Activated T-cell treated with anti-CD3 and anti-CD28 coated beads, Interleukin-2, amount 50 U/mL, for 72 hours (primary cell): ENCODE measurements at places on chromosomes 6 and 20. TPM values are rescaled to one million over a fixed set of nuclear protein-coding genes. Genes with fewer than 3 reads are reported as not detected.
A peak's percentile ranks its signal among the peaks of the same experiment; 100 is the strongest.

Gene SLC17A4
- total RNA-seq, result not detected

Gene C4B
- total RNA-seq, result 6.4 TPM

- DNase-seq, result no peak
- H3K27ac ChIP-seq, result no peak overlapping the region
- no peaks in the 10 kb centered on the region for H3K4me1 ChIP-seq
- no peaks in the 10 kb centered on the region for H3K27me3 ChIP-seq
- no peak overlapping the region for H3K4me3 ChIP-seq
Observed at GRCh38 chr6:84860509-84860908, 96.1 kb upstream of the TBX18 start.

DNA sequence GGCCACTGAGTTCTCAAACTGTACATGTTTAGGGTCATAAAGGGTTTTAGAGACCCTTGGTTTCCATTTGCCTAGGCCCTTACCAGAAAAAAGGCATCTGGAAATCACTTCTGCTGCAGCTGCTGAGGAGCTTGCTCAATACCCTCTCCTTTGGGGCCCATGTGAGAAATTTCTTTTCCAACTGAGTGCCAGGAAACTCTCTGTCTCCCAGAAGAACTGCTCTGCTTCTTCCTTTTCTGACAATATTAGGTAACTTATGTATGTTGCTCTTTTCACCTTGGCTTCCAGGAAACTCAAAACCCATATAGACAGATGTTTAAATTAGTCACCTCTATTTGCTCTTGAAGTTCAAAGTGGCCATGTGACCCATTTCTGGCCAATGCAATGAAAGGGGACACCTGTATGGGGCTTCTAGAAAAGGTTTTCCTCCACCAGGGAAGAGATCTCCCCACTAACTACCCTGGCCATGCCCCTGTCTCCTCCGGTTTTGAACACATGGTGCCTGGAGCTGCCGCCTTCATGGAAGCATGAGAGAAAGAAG lies 121.6 kb downstream of the PREX1 start:
- H3K36me3 ChIP-seq, result peaks cover 10% of the 10 kb centered on the region
- peaks cover 25% of the 10 kb centered on the region for H3K4me1 ChIP-seq
- no peaks in the 10 kb centered on the region for H3K27me3 ChIP-seq
- no peak for DNase-seq

Gene MOG
- not detected for total RNA-seq

Gene ANKRD66
- total RNA-seq, result not detected

- peaks cover 11% of the 10 kb centered on the region for H3K27me3 ChIP-seq
- H3K27ac ChIP-seq, result no peak overlapping the region
- H3K36me3 ChIP-seq, result no peaks in the 10 kb centered on the region
- DNase-seq, result no peak
- no peaks in the 10 kb centered on the region for H3K4me1 ChIP-seq
- H3K4me3 ChIP-seq, result no peak overlapping the region
Observed at GRCh38 chr20:20206788-20207187, 154.5 kb downstream of the CFAP61 start.

Gene ZBTB46
- total RNA-seq, result 2.7 TPM

DNA sequence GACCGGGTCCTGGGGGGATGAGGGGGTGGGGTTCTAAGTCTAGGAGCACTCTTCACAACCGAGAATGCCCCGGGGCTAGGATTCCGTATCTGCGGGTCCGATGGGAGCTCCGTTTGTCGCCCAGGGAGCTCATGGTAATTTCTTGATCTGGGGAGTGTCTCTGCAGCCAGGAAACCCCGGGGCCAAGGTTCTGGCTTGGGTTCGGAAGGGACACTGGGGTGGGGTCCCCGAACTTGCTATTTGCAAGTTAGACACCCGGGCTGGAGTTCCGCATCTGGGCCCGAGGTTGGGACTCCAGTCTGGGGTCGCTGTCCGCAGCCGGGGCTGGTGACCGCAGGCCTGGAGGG lies 397 bp downstream of the PEDS1 start:
- H3K4me1 ChIP-seq, result peaks cover 51% of the 10 kb centered on the region
- no peaks in the 10 kb centered on the region for H3K27me3 ChIP-seq
- H3K27ac ChIP-seq, result no peak overlapping the region
- peak overlapping the region; percentile 94 for H3K4me3 ChIP-seq

Gene PRR18
- total RNA-seq, result 0.07 TPM

DNA sequence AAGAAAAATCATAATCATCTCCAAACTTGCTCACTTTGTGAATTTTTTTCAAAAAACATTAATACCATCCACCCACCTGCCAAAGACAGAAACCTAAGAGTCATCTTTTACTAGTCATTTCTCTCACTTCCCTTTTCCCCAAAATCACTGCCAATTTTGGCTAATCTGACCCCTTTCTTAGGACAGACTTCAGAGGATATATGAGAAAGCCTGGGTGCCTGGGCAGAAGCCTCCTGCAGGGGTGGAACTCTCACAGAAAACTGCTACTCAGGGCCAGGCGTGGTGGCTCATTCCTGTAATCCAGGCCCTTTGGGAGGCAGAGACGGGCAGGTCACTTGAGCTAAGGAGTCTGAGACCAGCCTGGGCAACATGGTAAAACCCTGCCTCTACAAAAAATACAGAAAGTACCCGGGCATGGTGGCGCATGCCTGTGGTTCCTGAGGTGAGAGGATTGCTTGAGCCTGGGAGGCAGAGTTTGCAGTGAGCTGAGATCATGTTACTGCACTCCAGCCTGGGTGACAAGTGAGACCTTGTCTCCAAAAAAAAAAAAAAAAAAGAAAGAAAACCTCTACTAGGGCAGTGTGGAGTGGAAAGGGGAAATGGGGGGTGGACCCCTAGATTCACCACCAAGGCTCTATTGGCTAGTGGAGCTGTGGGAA lies 3.8 kb downstream of the DEK start:
- H3K4me3 ChIP-seq, result peak overlapping the region; percentile 98
- H3K27ac ChIP-seq, result peak overlapping the region; percentile 66
- peaks cover 21% of the 10 kb centered on the region for H3K36me3 ChIP-seq
- peaks cover 58% of the 10 kb centered on the region for H3K4me1 ChIP-seq

Gene SPDEF
- 0.16 TPM for total RNA-seq

- no peaks in the 10 kb centered on the region for H3K27me3 ChIP-seq
- peaks cover 18% of the 10 kb centered on the region for H3K4me1 ChIP-seq
- no peak overlapping the region for H3K4me3 ChIP-seq
- H3K36me3 ChIP-seq, result no peaks in the 10 kb centered on the region
Observed at GRCh38 chr6:3367630-3368029, 89.2 kb downstream of the SLC22A23 start.

DNA sequence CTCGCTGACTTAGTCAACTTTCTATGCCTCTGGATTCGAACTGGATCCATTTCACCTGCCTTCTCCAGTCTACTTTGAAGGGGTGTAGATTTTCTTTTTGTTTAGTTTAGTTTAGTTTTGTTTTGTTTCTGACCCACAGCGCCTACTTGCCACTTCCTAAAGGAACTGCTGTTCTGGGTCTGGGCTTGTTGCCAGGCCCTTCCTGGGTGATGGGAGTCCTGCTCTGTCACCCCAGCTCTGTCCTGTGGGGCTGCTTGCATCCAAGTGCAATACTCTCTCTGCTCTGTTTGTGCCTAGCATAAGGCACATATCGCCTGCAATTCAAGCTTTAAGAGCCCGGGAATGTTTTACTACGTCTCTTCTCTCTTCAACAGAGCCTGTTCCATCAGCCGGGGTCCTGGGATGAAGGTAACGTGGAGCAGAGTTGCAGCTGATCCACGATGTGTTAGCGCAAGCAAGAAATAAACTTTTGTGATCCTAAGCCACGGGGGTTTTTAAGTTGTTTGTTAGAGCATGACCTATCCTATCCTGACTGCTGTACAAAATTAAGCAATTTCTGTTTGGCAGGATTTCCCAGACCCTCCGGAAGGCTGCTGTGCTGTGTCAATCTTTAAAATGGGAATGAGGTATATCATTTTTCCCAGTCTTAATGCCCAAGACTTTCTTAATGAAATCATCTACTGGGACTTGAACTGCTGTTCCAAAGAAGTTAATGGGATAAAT lies 30.9 kb upstream of the TAGAP start:
- H3K4me1 ChIP-seq, result peaks cover 83% of the 10 kb centered on the region
- H3K36me3 ChIP-seq, result peaks cover 2% of the 10 kb centered on the region
- DNase-seq, result no peak
- H3K27me3 ChIP-seq, result no peaks in the 10 kb centered on the region
- peak overlapping the region; percentile 79 for H3K4me3 ChIP-seq
- no peak overlapping the region for H3K27ac ChIP-seq
